ENCODE measurements at places on chromosomes 11 and 22. TPM values are rescaled to one million over a fixed set of nuclear protein-coding genes. Genes with fewer than 3 reads are reported as not detected.

The GNG3 gene
- total RNA-seq, result not detected

GRCh38 chr22:42371099-42371498 lies 61.1 kb downstream of the NFAM1 start:
- no peak for DNase-seq

DNA sequence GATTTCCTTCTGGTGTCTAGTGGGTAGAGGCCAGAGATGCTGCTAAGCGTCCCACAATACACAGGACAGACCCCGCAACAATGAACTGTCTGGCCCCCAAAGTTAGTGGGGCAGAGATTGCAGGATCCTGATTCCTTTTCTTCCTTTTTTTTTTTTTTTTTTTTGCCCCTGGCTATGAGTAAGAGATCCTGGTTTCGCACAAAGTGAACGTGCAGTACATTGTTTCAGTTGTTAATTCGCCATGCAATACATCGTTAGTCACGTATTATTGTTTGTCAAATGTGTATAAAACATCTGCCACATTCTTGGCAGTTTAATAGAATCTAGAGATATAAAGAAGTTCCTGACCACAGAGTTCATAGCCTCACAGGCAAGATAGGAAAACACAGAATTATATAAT lies 20.2 kb downstream of the ST3GAL4 start:
- DNase-seq, result no peak

DNA sequence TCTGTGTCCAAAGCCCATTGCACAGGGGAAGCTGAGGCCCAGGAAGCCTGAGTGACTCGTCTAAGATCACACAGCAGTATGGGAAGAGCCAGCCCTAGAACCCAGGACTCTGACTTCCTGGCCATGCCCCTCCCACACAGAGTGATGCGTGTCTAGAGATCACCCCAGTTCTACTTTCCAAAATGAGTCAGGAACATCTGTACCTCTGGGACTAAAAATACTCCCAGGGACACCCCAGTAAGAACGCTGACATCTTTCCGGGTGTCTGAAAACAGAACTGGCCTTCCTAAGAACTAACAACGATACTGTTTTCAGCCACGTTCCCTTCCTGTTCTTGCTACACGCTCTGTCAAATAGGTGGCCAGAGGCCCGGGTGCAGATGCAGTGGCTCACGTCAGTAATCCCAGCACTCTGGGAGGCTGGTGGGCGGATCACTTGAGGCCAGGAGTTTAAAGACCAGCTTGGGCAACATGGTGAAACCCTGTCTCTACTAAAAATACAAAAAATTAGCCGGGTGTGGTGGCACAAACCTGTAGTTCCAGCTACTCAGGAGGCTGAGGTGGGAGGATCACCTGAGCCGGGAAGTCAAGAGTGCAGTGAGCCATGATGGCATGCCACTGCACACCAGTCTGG lies 21.7 kb upstream of the PDGFB start:
- DNase-seq, result peak; percentile 83

GRCh38 chr22:44313385-44314006 lies 745 bp upstream of the SHISAL1 start:
- no peak for DNase-seq

Data from fibroblast of villous mesenchyme (primary cell).